Hindlimb muscle (tissue), 1 donor: ENCODE measurements at places on chromosomes 13 and 19.

DNA sequence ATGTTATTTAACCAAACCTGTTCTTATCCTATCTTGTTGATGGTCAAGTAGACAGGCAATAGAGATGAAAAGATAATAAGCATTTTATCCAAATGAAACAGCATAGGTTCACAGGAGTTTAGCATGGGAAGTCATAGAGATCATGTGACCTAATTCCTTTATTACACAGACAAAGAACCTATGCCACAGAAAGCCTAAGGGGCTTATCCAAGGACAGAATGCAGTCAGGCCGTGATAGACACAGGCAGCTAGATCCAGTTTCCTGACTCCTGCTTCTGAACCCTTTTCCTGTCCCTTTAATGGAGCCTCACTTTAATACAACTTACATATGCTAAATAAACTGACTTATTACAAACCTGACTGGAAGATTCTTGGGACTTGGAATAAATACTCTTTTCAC lies 532.1 kb downstream of the IRS2 start:
- no peak for DNase-seq

DNA sequence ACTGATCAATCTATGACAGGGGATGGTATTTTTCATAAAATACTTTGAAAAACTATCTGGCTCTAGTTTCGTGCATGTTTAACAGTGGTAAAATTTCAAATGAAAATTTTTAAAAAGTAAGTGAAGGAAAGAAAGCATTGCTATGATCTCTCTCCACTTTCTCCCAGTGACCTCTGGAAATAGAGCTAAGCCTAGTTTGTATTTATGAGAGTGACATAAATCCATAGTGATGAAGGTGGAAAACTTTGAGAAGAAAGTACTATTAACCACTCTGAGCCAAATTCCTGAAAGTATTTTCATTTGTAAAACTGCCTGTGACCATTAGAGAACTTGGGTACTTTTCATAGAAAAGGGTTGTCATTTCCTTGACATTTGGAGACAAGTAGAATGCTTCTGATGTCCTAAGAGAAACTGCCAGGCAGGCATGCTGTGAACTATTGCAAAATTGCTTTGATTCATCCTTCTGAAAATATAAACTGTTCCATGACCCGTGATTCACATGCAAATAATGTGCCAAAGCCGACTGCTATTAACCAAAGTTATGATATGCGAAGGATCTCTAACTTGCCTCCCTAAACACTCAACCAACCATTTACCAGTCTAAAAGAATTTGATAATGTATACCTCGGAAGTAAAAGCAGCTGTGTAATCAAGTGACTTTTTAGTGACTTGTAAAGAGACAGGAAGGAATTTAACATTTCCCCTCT lies 133.2 kb downstream of the VWA8 start:
- DNase-seq: no peak

GRCh38 chr13:73090823-73091187 lies 32.0 kb downstream of the KLF5 start:
- no peak for DNase-seq

DNA sequence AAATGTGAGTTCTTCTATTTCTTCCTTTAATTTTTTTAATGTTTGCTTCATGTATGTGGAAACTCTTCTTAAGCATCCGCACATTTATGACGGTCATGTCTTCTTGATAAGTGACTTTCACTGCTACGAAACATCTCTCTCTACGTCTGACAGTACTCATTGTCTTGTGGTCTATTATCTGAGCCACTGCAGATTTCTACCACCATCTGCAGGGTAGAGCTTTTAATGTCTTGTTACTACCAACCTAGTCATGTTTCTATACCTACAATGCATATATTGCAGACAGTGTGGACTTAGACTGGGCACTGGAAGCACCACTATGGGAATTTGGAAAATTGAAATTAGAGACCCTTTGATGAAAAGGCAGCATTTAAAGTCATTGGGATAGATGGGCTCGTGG lies 75.4 kb upstream of the ARHGEF7 start:
- no peak for DNase-seq
